Activated CD4-positive, alpha-beta T cell treated with anti-CD3 and anti-CD28 coated beads, Interleukin-2, amount 50 U/mL, for 1 hour (primary cell): ENCODE measurements at places on chromosomes 13 and 19.

GRCh38 chr19:44596428-44597130 lies 16.8 kb upstream of the IGSF23 start:
- no peak for DNase-seq

GRCh38 chr13:108595436-108596274 lies 33.8 kb upstream of the MYO16 start:
- no peak for DNase-seq

DNA sequence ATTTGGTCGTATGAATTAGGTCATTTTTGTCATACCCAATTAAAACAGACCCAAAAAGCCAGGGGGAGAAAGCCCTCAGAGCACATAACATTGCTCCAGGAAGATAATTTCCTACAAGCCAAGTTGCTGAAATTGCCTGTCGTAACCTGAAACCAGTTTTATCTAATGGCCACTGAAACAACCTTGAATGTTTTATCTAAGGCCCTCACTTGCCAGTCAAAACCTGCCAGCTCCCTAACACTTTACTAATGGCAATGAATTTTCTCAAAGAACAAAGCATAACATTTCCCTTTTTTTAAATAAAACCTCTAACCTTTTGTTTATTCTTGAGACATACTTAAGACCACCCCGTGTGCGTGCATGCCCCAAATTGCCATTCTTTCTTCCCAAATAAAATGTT lies 496.2 kb upstream of the KLHL1 start:
- no peak for DNase-seq

DNA sequence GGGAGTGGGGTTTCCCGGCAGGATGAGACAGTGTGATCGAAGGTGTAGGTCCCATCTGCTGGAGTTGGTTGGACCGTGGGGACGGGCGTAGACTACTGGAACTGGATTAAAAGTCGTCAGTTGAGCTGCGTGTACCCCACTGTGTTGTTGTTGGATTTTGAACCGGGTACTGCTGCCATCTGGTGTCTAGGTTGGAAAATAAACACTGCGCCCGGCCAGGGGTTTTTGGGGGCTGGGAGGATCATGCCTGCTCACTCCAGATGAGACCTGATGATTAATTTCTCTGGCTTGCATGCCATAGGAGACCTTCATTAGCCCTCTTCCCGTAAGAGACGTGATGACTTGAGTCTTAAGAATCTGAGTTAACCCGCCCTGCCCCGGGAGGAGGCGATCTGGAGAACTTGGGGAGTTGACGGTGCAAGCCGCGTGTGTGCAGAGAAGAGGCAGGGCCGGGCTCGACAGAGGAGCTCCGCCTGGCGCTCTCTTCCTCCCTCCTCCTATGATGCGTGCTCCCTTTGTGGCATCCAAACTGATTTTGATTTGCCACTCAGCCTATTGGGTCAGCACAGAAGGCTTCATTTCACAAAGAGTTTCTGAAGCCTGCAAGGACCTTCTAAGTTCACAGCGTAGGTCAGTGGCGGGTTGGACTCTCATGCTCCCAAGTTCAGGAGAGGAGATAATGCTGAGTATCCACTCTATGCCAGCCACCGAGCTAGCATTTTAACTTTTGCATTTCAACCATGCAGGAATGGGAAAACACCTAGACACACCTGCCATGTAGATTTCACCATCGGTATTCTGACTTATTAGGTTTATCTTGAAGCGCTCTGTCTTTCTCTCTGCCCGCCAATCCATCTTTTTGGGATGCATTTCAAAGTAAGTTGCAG lies 2.7 kb downstream of the UHRF1 start:
- peak; percentile 65 for DNase-seq

DNA sequence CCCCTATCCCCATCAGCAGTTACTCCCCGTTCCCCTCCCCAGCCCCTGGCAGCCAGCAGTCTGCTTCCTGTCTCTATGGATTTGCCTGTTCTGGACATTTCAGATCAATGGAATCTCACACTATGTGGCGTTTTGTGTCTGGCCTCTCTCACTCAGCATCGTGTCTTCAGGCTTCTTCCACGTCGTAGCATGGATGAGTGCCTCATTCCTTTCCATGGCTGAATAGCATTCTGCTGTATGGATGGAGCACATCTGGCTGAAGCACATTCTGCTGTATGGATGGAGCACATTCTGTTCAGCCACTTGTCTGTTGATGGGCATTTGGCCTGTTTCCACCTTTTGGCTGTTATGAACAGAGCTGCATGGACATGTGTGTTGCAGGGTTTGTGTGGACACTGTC lies 29.5 kb downstream of the CRTC1 start:
- no peak for DNase-seq

GRCh38 chr13:44117351-44117750 lies 237.6 kb downstream of the LACC1 start:
- no peak for DNase-seq

- no peak for DNase-seq
Measured at GRCh38 chr13:27470075-27470820, 19.9 kb upstream of the MTIF3 start.

GRCh38 chr19:51456541-51457290 lies 1.5 kb downstream of the SIGLEC8 start:
- DNase-seq, result no peak

DNA sequence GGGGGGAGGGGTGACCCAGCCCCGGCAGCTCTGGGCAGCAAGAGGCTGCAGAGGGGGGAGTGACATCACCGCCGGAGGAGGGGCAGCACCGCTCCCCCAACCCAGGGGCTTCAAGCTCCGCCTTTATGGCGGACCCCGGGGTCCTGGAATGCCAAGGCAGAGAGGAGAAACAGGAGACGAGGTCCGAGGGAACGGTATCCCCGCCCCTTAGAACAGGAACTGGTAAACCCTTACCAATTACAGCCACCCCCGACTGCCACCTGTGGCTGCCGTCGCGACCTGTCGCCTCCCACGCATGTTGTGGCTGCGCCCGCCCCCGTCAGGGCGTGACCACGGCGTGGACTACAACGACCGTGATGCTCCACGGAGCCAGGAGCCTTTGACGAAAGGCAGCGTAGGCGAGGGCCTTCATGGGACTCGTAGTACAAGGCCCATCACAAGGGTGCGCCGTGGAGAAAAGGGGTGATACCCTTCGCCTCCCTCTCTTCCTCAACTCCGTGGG lies 4.1 kb upstream of the KCNC3 start:
- peak; percentile 88 for DNase-seq

DNA sequence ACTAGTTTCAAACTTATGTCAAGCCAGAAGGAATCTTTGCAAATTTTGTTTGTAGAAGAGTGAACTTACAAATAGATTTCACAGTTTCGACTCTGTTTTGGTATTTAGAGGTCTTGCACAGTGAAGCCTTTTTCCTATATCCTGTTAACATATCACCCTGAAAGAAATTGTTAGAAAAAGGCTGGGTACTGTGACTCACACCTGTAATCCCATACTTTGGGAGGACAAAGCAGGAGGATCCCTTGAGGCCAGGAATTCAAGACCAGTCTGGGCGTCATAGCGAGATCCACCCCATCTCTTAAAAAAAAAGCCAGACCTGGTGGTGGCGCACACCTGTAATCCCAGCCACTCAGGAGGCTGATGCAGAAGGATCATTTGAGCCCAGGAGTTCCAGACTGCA lies 224.0 kb downstream of the GGACT start:
- no peak for DNase-seq

DNA sequence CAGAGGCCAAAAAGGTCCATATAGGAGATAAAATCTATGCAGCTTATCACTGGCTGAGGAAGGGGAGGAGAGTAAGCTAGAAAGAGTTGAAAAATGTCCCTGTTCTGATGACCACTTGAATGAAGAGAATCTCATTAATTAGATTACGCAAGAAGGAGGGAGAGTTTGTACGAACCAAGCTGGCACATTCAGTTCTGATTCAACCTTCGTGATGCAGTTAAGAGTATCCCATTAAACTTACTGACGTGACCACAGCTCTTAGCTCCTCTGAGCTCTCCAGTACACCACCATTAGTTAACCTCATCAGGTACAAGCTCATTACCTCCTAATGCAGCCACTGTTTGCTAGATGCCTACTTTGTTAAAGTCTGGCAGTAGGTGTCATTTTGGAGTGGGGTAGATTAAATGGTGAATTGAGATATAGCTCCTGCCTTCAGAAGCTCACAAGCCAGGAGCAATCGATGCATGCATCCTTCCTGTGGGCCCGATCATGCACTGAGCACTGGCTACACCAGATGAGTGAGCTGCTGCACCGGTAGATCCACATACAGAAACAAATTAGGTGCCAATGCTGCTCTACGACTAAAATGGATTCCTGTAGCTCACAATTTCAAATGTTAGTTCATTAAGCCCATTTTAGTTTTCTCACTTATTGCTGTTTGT lies 458.3 kb downstream of the COG6 start:
- DNase-seq, result no peak

GRCh38 chr13:80399340-80400163 lies 58.6 kb upstream of the SPRY2 start:
- DNase-seq, result no peak

DNA sequence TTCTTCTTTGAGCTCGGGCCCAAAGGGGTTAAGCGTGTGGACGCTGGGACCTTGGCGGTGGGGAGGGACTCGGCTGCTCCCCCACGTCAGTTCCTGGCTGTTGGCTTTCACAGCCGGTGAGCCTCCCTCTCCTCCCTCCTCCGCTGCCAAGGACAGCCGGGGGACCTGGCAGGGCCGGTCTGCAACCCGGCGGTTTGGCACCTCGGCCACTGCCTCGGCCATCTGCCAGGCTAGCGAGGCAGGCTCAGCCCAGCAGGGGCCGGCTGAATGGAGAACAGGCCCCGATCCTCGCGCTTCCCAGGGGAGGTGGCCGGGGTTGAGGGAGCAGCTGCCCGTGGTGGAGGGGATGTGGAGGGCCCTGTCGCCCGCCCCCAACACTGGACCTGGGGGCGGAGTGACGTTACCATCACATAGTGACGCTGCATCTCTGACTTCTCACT lies 5.0 kb downstream of the TLE5 start:
- DNase-seq, result no peak

GRCh38 chr19:13363954-13364353 lies 142.3 kb downstream of the CACNA1A start:
- DNase-seq, result no peak

DNA sequence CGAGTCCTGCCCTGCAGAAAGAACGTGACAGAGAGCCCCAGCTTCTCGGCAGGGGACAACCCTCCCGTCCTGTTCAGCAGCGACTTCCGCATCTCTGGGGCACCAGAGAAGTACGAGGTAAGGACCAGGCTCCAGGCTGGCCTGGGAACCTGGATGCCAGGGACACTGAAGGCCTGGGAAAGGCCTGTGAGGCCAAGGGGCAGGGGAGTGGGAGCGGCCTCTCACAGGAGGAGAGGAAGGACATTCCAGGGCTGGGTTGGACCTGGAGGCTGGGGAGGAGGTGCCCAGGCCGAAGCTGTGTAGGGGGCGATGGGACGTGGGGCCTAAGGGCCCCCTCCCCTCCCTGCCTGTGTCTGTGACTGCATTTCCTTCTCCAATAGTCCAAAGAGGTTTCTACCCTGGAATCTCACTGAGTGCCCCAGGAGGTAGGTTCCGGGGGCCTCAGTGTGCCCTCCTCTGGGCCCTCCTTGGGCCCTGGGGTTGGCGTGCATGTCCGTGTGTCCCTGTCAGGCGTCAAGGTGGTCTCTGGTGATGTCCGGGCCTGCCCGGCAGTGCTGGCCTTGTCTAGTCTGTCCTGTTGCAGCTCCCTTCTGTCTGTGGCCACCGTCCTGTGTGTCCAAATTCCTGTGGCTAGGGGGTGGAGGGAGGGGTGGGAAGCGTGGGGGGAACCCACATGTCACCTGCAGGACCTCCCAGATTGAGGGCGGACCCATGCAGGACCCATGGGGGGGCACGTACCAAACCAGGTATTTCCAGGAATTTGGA lies 16.9 kb upstream of the CD22 start:
- no peak for DNase-seq

DNA sequence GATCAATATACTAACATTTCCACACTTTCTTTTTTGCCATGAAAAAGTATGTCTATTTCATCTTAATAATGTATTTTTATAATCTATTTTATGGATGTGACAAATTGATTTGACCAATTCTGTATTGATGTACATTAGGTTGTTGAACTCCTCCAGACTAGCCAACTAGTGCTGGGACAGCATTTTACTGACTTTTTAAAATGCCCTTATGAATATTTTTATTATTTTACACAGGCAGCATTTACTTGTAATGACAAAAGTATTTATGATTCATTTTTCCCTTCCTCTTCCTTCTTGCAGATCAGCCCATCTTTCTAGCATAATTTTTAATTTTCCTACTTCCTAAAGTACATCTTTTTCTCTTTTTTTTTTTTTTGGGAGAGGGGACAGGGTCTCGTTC lies 918 bp upstream of the FUZ start:
- no peak for DNase-seq

- DNase-seq, result no peak
Measured at GRCh38 chr19:37470216-37470615, 1.1 kb downstream of the ZNF570 start.

DNA sequence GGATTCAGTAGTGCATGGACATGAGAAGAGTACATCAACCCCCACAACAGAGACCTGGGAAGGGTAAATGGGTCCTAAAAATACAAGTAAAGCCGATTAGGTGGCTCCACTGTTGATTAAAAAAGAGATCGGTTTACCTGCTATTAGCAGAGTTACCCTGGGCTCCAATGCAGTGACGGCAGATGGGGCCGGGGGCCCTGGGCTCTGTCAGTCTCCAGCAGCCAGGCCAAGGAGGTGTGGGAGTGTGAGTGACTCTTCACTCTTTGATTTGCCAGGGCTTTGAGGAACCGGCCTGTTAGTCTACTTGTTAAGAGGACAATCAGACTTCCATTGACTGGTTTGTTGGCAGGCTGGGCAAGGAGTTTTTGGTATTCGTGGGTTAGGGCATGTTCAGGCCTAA lies 1368.7 kb downstream of the UQCRFS1 start:
- DNase-seq, result no peak

GRCh38 chr19:6717441-6717971 lies 2.9 kb downstream of the C3 start:
- no peak for DNase-seq

DNA sequence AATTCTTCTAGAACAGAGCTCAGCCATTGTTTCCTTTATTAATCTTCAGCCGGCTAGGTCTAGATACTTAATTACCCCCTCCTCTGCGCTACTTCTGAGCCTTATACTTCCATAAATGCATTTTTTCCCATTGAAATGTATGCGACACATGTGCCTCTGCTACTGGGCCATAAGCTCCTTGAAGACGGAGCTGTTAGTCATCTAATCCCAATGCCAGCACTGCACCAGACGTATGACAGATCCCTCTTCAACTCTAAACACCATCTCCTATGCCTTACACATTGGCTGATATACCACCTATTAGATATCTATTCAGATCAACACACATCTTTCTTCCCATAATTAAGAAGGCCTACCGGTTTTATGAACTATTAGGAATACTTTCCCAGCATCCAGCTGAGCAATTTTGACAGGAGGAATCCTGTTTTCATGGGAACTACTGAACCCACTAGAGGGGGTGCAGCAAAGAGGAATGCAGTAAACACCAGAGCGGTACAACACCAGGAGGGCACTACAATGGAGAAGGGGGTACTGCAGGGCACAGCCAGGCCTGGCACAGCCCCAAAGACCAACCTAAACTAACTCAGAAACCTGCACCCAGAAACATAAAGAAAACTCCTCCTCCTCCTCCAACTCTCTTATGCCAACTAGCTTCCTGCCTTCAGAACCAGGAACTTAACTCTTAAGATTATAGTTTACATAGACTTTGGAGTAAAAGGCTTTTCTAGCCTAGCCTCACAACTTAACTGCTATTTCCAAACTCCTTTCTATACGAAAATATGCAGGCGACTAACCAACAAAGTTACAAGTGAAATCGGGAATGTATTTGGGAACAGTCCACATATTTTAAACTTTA lies 18.7 kb downstream of the STK24 start:
- no peak for DNase-seq
